ENCODE measurements at places on chromosomes 12 and 14.
A peak's percentile ranks its signal among the peaks of the same experiment; 100 is the strongest.

- peak; percentile 47 for DNase-seq
Measured at GRCh38 chr12:32558903-32559302, 120.2 kb upstream of the DNM1L start.

DNA sequence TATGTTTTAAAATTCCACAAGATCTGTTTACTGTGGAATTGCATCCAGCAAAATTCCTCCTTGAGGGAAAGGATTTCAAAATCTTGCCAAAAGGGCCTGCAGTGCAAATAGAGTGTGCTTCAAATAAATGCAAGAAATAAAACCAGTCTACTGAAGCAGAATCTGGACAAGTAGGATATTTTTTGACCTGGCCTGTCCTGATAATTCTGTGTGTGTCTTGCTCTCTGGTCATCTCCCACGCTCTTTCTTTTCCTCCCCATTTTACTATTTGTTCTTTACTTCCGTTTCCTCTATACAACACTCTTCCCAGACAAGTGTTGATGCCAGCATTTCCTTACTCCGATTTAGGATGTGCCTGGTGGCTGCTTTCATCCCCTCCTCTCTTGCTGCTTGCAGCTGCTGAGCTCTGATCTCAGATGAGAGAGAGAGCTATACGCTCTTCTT is 115.9 kb downstream of the GPR135 start:
- DNase-seq = peak; percentile 47

- no peak for DNase-seq
Measured at GRCh38 chr14:74394549-74394948, 31.5 kb downstream of the SYNDIG1L start.

GRCh38 chr12:112163471-112163991 is 38.2 kb downstream of the TRAFD1 start:
- DNase-seq = no peak

GRCh38 chr14:102418853-102419240 is 56.1 kb downstream of the TECPR2 start:
- no peak for DNase-seq

DNA sequence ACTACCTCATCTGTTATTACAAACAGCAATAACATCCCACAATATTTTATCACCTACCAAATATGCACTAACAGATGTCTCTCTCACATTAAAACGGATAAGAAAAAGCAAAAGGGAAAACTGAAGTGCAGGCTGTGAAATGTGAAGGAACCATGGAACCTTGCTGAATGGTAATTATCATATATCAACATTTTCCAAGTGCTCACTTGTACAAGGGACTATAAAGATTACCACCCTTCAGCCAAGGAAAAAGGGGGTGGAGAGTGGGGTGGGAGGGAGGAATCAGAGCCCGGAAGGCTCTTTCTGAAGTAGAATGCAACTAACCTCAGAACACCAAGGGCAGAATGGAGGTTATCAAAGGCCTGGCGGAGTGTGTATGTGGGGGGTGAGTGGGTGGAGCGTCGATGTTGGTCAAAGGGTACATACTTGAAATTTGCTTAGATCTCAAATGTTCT is 1.2 kb downstream of the SNX6 start:
- peak; percentile 20 for DNase-seq

- peak; percentile 8 for DNase-seq
Measured at GRCh38 chr14:39085933-39086332, 17.1 kb downstream of the SEC23A start.

Data from fibroblast of pulmonary artery (primary cell).